NT2/D1 (cell line): ENCODE measurements at places on chromosomes 7 and 10.
A peak's percentile ranks its signal among the peaks of the same experiment; 100 is the strongest.

DNA sequence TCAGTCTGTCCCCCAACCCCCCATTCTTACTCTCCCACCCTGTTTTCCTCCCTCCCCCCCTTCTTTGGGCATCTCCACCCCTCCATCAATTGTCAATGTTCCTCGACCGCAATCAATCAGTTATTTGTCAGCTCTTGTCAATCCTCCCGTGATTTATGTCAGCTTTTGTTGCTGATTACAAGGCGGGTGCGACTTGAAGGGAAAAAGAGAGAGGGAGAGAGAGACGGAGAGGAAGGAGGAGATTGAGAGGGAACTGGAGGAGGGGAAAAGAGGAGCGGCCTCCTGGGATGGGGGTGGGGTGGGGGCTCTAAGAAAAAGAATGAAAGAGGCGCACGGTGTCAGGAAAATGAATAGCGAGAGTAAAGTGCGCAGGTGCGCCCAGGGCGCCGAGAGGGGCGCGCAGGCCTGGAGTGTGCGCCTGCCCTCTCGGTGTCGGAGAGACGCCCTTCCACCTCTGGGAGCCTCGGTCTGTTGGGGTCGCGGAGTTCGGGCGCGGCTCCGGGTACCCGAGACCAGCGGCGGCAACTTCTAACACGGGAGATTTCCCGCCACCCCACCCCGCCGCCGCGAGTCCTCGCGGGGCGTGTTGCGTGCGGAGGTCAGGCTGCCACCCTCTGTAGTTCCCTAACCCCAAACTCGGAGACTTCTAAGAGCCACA lies 1.1 kb upstream of the ZNF503 start:
- DNase-seq: no peak

- DNase-seq: no peak
Observed at GRCh38 chr7:142442396-142442795, 184.5 kb upstream of the PRSS58 start.

DNA sequence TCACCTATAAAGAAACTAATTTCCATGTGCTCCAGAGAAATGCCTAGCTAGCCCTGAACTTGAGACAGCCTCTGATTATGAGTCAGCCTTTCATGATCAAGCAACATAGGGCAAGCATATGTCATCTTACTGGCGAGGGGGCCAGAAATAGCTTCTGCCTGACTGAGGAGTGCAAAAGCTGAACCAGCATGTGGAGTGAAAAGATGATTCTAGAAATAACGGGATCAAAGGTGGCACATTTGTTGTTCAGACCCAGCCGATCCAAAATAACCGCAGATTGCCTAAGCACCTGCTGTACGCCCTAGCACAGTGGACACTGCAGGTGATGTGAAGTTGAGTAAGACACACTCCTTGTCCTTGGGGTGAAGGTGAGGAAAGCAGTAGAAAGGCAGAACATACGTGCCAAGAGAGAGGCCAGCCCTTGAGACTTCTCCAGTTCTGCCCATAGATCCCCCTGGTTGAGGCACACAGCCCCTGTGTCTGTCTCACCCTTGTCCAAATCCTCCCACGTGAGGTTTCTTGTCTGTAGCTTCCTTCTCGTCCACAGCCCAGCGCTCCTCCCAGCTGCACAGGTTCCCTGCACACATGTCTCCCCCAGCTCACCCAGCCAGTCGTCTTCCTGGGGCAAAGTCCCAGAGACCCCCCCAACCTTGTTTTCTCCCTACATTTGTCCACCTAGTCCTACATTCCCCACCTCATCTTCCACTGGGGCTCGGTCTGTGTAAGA lies 2.8 kb upstream of the BCL7B start:
- no peak for DNase-seq

- DNase-seq: no peak
Observed at GRCh38 chr10:127411062-127411461, 138.0 kb upstream of the NPS start.

- DNase-seq: peak; percentile 25
Observed at GRCh38 chr7:13742811-13743210, 246.7 kb downstream of the ETV1 start.

DNA sequence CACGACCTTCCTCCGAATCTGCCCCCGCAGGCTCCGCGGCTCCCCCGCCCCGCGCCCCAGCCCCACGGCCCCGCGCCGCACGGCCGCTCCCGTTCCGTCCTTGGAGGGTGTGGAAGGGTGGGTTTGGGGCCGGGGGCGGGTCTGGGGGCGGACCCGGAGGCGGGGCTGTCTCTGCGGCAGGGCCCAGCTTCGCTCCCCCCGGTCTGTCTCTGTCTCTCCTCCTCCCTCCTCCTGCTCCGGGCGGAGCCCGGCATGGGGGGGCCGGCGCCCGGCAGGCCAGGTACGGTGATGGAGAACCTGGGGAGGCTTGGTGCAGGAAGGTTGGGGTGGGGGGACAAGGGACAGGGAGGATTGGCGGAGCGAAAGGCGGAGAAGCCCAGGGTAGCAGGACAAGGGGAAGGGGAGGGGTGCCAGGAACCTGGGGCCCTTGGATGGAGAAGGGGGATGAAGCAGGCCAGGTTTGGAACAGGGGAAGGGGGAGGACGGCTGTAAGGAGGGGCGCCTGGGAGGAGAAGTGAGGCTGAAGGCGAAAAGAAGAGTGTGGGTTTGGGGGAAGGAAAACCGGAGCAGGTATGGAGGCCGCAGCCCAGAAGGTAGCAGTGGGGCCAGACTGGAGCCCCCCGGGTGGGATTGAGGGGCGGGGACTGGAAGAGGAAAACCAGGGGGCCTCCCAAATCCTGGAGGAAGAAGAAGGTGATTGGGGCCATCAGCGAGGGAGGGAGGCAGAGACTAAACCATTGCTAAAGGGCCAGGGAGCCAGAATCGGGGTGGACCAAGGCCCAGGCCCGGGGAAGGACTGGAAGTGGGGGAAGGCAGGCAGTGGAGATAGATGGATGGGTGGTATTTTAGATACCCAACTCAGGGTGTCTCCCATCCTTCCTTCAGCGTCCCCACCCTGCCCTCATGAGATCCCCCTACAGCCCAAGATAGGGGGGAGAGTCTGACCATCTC lies at the start of gene NYAP1:
NYAP1 (plus strand) TSS at position 206 of the 951 bp plus-strand sequence. CDS start 1,385 bp downstream, outside the sequence.
- DNase-seq: no peak

DNA sequence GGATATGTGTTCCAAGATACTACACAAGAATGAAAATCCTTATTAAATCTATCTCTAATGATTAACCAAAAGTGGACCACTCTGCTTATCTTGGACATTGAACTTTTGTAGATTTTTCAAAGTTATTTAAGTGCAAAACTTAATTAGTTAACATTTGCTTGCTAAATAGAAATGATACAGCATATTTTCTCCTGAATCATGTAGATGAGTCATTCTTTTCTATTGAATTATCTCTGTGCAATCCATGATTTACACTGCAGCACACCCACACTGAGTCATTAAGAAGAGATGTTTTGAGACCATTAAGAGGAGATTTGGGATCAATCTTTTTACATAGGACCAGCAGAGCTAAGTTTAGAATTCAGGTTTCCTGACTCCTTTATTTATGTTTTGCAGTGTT lies 6.6 kb upstream of the ABCC2 start:
- no peak for DNase-seq

DNA sequence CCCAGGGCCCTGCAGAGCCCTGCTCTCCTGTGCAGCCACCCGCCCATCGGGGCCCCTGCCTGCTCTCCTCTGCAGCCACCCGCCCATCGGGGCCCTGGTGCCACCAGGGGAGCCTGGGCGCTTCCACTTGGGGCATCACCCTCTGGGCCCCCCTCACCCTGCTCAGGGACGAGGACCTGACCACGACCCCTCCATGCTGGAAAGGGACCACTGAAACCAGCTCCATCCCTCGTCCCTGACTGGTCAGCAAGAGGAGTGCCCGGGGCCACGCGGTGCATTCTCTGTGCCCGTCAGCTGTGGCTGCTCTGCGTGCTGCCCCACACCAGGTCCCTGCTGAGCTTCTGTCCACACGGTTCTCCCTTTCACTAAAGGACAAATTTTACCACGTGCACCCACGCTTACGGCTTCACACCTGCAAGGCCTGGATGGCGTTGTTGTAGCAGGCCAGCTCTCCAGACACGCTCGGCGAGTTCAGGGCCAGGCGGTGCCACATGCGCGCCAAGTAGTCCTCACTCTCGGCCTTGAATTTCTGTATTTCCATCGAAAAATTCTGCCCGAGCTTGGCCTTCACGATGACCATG lies 57.6 kb downstream of the CFAP46 start:
- DNase-seq: no peak

DNA sequence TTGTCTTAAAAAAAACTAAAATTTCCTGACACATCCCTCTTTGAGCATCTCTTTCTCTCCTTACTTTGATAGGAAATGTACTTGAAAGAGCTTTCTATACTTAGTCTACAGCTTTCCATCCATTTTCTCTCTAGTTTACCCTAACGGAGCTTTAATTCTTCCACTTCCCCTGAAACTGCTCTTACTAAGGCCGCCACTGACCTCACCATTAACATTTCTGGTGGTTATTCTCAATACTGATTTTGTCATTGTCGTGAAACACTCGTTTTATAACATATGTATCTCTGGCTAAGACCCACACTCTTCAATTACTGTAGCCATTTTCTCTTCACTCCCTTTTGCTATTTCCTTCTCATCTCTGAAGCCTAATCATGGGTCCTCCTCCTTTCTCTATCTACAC lies 262.0 kb upstream of the FERD3L start:
- no peak for DNase-seq
